Endothelial cell of umbilical vein (primary cell): ENCODE measurements at places on chromosomes 13 and 19.
A peak's percentile ranks its signal among the peaks of the same experiment; 100 is the strongest.

GRCh38 chr19:44371815-44372480 lies 15.5 kb upstream of the ZNF112 start:
- DNase-seq = no peak

GRCh38 chr19:56764196-56764695 lies 76.3 kb downstream of the PEG3 start:
- DNase-seq = no peak

GRCh38 chr13:34176633-34177032 lies 358.7 kb downstream of the RFC3 start:
- DNase-seq = no peak

GRCh38 chr13:44912278-44913016 lies 76.8 kb downstream of the NUFIP1 start:
- no peak for DNase-seq

DNA sequence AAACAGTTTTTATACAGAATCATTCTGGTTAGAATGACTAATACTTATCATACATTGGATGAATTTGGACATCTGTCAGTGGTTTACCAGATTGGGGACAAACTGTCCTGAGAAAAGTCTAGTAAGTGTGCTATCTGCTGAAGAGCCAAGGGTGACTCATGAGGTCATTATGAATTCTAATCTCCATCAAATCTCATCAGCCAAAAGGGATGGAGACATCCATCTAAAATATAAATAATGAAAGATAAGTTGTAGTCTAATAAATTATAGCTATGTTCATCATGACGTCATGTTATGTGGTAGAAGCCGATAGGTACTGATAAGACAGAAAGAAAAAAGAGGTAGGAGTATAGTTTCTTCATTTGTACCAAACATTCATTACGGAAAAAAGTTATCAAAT lies 804.4 kb downstream of the PCDH9 start:
- DNase-seq = no peak

- peak; percentile 64 for DNase-seq
These were observed 449.5 kb downstream of the LIG4 start for GRCh38 chr13:107765724-107766401.

GRCh38 chr19:50975766-50976165 lies 6.4 kb upstream of the KLK6 start:
- DNase-seq = no peak

DNA sequence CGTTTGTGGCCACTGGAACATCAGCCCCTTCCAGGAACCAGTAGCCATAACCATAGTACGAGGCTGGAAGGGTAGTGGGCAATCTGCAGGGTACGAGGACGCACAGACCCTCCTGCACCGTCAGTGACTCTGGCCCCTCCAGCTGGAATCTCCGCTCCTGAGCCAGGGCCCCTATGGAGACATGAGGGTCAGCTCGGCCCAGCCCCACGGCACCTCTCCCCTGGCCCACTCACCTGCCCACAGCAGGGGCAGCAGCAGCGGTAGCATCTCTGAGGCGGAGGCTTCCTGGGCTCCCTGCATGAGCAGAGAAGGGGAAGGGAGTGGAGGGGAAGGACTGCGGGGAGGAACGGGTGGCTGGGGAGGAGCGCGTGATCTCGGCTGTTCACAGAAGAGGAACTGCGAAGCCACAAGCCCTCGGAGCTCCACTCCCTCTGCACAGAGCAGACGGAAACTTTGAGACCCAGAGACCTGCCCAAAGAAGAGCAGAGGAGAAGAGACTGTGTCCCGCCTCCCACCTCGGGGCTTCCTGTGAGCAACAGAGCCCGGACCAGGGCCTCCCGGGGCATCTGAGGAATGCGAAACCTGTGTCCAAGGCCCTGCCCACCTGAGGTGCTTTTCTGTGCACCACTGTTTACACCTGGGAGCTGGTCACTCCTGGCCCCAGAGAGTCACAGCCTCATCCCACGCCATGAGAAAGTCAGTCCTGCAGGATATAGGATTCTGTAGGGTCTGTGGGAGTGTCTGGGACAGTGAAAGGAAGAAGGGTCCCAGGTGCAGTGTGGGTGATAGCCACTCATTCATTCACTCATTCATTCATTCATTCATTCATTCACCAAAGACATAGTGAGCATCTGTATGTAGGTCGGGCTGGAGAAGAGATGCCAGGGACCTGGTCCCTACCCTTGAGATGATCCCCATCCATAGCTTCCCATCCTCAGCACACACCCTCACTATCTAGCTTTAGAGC lies at the start of gene SIGLEC6:
Gene SIGLEC6, minus strand, starts transcription at position 322 of the 967 bp plus-strand sequence. Its CDS starts 22 bp downstream, at position 300.
- DNase-seq = no peak

GRCh38 chr13:41377446-41377845 lies 66.4 kb downstream of the NAA16 start:
- no peak for DNase-seq

- no peak for DNase-seq
These were observed 33.9 kb upstream of the GRTP1 start for GRCh38 chr13:113397608-113398425.

- DNase-seq = no peak
These were observed 183.4 kb downstream of the RFC3 start for GRCh38 chr13:34001389-34001788.

GRCh38 chr19:41951686-41952172 lies 7.4 kb downstream of the RABAC1 start:
- DNase-seq = peak; percentile 56
